ENCODE measurements at places on chromosomes 7 and 10.

DNA sequence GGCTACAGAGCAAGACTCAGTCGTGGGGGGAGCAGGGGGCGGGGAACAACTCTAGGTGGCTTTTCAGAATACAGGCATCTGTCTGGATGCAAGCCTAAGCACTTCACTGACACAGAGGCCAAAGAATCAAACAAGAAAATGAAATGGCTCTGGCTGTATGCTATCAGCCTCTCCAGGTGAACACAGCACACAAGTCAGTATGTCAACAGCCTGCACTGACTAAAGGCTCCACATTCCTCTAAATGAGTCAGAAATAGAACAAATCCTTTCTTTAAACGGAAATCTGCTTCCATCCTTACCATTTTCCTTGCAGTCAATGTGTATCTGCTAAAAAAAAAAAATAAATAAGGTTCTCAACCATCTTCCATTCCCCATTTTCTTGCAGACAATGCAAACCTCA, 88.3 kb downstream of the ARMH3 start:
- no peak for DNase-seq

DNA sequence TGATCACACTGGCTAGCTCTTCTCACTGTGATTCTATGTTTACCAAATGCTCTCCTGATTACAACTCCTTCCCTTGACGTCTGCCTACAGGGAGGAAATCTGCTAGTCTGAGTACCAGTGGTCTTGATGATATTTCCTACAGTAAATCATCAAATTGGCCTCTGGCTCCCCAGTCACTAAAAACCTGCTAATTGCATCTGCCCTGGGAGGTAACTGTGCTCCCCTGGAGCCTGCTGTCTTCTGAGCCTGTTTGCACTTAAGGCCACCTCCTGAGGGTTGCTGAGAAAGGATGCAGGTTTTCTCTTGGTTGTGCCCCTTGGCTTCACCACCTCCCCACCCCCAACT, 56.0 kb downstream of the ELMO1 start:
- no peak for DNase-seq

- no peak for DNase-seq
Measured at GRCh38 chr7:34759477-34760125, 101.6 kb downstream of the NPSR1 start.

- no peak for DNase-seq
Measured at GRCh38 chr10:121804460-121804859, 123.4 kb downstream of the ATE1 start.

DNA sequence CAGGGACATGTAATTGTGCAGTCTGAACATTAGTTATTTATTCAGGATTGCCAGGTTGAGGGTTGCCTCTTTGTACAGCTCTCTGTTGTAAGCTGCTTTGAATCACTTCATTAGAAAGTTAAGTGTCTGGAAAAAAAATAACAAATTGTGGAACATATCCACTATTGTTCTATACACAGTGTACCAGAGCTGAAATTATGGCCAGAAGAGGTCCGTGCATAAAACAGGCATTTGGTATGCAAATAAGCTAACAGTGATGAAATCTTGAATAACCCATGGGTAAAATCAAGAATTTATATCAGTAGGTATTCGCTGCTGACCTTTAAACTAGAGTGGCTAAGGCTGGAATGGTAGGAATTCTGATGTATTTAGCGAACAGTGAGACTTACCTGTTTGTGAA, 152.1 kb downstream of the LHFPL3 start:
- no peak for DNase-seq

DNA sequence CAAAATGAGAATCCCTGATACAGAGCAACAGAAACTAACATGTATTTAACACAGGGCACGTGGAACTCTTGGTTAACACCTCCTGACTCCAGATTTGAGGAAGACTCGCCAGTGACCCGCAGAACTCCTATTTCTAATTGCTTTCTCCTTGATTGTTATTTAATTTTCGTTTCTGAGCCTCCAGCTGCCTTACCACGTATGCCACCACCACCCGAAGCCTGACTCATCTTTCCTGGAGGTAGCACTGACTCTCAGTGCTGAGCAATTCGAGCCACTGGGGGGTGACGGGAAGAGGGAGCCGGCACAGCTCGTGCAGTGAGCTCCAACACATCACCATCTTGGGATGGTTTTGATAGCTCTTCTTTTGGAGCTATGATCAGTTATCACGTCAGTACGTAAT, 273.9 kb upstream of the MGMT start:
- DNase-seq, result no peak

GRCh38 chr7:103704701-103705100, 258.7 kb upstream of the SLC26A5 start:
- no peak for DNase-seq

GRCh38 chr10:50861370-50861769, 24.1 kb downstream of the A1CF start:
- no peak for DNase-seq

DNA sequence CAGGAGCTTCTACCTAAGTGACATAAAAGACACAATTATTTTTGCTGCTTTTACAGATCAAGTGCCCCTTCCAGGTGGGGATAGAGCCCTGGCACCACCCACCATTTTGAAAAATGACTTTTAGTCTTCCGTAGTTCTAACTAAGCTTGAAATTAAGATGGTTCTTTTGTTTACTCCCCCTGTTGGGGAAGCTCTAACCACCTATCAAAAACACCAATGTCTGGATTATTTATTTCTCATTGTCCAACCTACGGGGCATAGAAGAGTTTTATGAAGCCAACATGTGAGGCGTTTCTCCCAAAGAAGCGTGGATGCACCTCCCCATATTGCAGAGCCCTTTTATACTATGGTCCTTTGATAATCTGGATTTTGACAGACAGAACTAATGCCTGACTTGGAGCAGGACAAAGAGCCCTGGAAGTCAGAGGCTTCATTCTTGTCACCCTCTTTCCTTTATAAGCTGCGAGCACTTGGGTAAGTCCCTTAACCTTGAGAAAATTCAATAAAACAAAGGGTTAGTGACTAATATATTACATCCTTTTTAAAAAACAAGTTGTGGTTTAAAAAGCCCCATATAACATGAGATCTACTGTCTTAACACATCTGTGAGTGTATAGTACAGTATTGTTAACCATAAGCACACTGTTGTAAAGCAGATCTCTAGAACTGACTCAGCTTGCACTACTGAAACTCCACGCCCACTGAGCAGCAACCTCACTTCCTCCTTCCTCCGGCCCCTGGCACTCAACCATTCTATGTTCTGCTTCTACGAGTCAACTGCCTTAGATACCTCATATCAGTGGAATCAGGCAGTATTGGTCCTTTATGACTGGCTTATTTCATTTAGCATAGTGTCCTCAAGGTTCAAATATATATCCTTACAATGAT, 67.5 kb downstream of the ATXN7L1 start:
- no peak for DNase-seq
